ENCODE measurements at places on chromosomes 16 and 17.

DNA sequence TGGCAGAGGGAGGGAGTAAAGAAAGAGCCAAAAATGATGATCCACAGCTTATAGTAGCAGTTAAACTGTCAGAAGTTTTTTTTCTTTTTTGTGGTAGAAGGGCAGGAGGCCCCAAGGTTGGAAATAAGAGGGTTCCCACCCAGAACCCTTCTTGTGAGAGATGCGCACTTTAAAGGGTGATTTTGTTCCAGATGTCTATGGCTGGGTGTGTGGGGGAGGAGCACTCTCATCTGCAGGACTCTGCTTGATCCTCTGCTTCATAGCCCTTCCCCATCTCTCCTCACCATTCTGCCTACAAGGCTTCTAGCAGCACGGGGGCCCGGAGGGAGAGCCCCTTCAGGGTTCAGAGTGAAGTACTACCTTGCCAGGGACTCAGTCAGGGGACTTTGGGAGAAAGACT is 6.4 kb downstream of the ATXN1L start:
- no peak for DNase-seq

DNA sequence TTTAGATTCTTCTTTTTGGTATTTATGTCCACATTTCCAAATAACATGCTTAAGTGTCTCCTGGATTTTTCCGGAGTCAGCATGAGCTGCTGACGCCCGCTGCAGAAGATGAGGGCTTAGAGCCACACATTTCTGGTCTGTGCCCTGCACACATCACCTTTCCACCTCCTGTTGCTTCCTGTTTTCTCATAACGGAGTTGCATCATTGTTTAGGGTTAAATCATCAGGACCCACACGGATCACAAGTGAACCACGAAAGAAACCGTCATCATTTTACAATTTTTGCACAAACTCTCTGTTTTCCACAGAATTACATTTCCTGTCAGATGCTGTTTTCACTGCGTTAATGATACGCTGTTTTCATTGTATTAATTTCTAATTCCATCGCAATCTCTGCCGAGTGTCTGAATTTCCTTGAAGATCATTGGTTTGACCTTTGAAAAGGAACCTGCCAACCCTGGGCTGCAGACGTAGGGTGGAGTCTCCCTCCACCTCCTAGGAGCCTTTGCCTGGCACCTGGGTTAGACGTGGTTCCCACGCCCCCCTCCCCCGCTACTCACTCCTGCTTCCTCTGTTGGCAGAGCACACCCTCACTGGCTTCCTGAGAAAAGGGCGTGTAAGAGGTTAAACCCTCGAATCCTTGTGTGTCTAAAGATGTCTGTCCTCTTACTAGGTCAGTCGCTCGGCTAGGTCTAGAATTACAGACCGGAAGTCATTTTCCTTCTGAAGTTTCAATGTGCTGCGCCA is 68.2 kb downstream of the RNF213 start:
- DNase-seq = no peak

- no peak for DNase-seq
Observed at GRCh38 chr16:85678821-85679220, 9.9 kb downstream of the GINS2 start.

- no peak for DNase-seq
Observed at GRCh38 chr17:50196826-50197225, 4.6 kb downstream of the COL1A1 start.

GRCh38 chr17:45261577-45262515 is at the start of gene SPATA32:
TSS of gene SPATA32 (minus strand) at chr17:45262094. CDS start at chr17:45262016, 78 bp downstream.
- DNase-seq = no peak

DNA sequence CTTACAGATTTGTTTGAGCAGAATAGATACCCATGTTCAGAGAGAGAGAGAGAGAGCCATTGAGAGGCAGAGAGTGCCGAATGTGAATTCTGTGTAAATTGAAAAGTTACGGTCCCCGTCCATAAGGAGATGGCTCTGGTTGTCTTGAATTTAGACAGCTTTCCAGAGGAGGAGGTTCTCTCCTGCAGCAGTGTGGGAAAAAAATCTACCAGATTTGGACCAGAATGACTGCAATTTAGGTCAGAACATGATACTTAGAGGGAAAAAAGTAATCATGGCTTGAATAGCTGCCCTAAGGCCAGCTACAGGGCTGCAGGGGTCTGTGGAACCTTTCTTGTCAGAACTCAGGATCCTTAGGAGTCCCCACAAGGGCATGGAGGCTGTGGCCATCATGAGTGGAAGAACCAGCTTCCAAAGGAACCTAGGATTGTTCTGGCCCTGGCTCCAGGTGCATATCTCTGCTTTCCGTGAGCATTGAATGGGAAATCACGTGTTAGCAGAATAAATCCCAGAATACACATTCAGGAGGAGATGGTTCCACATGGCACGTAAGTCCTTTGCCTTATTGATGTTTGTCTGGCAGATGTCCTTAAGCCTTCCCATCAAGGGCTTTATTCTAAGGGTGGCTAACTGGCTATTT is 13.0 kb downstream of the PITPNC1 start:
- DNase-seq = no peak

DNA sequence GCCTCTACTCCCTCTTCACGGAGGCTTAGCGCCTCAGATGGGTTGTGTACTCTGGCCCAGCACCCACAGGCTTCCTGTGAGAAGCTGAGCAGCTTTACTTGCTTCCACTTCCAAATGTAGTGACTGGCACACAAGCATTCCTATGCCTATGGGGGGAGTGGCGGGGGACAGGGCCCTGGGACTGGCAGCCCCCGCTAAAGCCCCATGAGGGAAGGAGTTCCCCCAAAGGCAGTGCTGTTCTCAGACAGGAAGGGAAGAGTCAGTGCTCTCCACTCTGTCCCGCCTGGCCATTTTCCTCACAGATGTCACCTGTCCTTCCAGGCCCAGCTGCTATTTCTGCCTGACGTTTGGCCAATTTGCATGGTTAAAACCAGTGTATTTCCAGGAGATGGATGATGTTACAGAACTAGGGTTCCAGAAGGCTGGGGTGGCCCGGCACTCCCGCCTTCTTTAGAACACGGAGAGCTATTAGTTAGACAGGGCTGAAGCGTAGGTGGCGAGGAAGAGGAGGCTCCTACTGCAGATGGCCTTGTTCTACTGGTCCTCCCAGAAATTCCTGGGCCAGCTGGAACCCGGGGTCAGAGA is 83.9 kb upstream of the FBXO47 start:
- DNase-seq = no peak

GRCh38 chr17:9239246-9239792 is 218.0 kb downstream of the NTN1 start:
- no peak for DNase-seq

- no peak for DNase-seq
Observed at GRCh38 chr17:55734128-55734781, 11.6 kb upstream of the TMEM100 start.

DNA sequence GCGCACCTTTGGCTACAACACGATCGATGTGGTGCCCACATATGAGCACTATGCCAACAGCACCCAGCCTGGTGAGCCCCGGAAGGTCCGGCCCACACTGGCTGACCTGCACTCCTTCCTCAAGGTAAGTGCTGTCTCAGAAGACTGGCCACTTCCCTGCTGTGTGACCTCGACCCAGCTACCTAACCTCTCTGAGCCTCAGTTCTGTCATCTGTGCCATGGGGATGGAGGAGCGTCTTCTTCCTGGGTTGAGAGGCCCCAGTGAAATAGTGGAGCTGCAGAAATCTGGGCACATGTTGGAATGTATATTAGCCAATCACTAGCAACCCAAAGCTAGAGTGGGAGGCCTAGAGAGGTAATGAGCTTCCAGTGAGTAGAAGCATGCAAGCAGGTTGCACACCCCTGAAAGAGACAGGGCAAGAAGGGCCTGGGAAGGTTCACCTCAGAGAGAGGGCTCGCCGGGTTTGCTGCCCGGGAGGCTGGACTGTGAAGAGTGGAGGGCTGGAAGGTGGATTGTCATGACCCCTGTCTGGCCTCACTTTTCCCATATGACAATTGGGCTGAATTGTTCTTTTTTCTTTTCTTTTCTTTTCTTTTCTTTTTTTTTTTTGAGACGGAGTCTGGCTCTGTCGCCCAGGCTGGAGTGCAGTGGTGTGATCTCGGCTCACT is 521 bp downstream of the SLC12A3 start:
- no peak for DNase-seq

DNA sequence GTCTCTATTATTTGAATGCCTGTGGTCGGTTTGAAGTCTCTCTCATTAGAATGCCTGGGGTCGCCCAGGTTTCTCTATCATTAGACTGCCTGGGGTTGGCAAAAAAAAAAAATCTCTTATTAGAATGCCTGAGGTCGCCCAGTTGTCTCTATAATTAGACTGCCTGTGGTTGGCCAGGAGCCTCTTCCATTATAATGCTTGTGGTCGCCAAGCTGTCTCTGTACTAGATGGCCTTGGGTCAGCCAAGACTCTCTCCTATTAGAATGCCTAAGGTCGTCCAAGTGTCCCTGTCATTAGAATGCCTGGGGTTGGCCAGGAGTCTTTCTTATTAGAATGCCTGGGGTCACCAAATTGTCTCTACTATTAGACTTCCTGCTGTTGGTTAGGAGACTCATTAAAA is 2228.4 kb downstream of the TP53TG3F start:
- no peak for DNase-seq

DNA sequence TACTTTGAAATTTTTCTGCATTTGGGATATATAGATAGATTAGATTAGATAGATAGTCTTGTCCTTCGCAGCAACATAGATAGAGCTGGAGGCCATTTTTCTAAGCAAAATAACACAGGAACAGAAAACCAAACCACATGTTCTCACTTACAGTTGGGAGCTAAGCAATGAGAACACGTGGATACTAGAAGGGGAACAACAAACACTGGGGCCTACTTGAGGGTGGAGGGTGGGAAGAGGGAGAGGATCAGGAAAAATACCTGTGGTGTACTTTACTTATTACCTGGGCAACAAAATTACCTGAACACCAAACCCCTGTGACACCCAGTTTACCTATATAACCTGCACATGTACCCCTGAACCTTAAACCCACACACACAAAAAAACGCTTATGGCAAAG is 14.3 kb downstream of the PRKAR1A start:
- DNase-seq = no peak

DNA sequence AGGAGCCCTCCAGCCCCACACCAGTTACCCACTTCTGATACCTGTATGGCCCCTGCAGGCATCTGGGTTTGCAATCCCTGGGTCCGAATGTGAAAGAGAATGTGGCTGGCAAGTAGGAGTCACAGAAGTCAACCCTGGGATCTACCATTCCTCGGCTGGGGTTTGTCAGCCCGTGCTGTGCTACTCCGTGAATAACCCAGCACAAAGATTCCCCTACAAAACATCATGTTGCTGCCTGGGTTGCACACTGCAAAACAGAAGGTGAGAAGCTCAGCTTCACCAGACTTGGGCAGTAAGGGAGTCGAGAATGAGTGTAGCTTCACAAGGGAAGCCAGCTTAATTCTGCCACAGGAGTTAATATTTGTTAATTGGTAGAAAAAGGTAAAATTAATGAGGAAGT is 137.1 kb downstream of the ZFHX3 start:
- DNase-seq = no peak

DNA sequence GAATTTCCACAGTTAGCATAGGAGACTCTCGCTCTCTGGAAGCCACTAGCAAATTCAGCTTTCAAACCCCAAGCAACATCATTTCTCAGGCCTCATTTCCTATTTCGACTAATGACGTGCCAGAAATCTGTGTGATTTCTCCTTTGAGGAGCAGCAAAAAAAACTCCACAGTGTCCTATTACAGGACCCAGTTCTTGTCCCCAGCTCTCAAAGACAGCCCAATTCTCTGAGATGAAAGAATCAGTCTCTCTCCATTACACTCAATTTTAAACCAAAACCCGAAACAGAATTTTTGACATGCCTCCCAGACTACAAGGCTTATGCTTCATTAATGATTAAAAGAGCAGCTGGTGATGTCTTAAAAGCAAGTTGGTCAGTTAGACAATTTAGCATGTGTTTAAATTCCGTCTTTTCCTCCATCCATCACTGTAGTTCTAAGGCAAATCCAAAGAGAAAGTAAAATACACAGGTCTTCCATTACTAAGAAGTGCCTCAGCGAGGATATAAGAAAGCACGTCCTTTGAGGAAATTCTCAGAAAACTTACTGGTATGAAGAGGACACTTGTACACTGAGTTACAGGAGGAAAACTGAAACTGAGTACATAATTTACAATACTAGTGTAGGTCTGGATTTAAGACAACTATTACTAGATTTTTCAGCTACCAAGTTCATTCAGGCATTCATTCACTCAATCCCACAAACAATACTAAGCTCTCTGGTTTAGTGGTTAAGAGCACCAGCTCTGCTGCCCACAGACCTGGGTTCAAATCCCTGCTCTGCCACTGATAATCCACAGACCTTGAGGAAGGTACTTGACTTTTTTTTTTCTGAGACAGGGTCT is 12.5 kb downstream of the TOM1L2 start:
- DNase-seq = no peak

- DNase-seq = no peak
Observed at GRCh38 chr16:73176577-73177013, 128.7 kb upstream of the ZFHX3 start.

DNA sequence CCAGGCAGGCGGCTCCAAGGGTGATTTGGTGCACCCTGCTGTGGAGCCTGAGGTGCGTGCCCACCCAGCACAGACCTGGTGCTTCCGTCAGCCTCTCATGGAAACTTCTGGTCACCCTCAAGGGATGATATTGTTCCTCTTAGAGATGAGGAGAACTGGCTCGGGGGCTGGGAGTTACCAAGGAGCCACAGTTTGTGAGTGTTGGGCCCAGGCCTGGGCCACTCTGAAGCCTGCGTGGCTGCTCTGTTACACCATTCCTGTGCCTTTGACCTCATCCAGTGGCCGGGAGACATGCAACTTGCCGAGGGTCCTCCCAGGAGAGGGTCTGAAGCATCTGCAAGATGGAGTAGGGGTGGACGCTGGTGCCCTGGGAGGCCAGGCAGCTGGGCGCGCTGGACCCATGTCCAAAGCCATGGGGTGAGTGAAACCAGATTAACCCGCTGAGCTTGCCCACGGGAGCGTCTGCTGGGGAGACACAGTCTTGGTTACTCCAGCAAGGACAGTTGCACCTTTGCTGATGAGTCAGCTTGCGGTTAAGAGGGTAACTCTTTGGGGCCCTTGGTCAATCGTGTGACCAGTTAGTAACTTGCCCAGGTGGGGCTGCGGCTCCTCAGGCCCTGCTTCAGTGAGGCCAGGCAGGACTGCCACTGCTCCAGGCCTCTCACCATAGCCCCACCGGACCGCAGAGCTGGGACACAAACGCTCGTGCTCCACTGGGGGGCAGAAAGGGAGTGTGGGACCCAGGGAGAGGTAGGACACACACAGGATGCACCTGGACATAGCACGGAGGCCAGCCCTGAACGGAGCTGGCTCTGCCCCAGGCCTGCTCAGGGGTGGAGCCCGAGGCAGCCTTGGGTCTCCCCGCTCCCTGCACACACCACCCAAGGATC is 7.5 kb downstream of the C16orf90 start:
- no peak for DNase-seq

DNA sequence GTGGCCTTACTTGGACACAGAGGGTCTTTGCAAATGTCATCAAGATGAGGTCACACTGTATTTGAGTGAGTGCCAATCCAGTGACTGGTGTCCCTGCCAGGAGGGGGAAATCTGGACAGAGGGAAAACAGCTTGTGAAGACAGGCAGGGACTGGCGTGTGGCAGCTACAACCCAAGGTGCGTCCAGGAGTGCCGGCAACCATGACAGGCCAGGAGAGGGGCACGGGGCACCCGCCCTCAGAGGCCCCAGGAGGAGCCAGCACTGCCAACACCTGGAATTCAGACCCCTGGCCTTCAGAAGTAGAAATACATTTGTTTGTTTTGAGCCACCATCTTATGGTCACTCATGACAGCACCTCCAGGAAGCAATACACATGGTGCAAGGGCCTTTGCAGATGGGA is 225.7 kb downstream of the CPPED1 start:
- DNase-seq = no peak

- no peak for DNase-seq
Observed at GRCh38 chr17:42274812-42275526, 1.2 kb downstream of the STAT5B start.

All from NCI-H2171 (cell line).